ENCODE measurements at places on chromosomes 7 and 10. TPM values are rescaled to one million over a fixed set of nuclear protein-coding genes. Genes with fewer than 3 reads are reported as not detected.
A peak's percentile ranks its signal among the peaks of the same experiment; 100 is the strongest.

Gene CRTAC1
- not detected for total RNA-seq

- no peak for DNase-seq
- H3K27ac ChIP-seq = no peak overlapping the region
- peaks cover 19% of the 10 kb centered on the region for H3K4me1 ChIP-seq
- H3K27me3 ChIP-seq = no peaks in the 10 kb centered on the region
These were observed 138.0 kb downstream of the AUTS2 start for GRCh38 chr7:69736126-69736810.

DNA sequence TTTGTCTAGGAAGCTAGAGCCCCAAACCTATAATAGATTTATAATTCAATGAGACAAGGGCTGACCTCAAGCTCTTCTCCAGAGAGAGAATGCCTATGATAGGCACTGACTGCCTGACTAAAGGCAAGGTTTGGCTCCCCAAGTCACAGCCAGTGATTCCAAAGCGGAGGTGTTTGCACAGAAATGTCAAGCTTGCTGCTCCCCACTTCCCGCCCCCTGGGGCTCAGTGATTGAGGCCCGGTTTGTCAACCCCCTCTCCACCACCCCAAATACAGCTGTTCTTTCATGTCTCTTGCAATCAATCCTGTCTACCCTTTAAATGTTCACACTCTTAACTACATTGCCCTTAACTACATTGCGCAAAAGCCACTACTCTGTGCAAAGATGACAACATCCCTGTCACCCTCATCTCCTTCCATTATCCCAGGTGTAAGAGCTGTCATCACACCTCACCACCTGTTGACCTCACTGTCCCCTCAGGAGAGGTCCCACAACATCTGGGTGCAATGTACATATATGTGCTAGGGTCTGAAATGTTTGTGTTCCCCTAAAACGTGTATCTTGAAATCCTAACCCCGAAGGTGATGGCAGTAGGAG is 58.0 kb downstream of the NUDCD3 start:
- H3K36me3 ChIP-seq = no peaks in the 10 kb centered on the region
- no peak for DNase-seq
- no peak overlapping the region for H3K4me3 ChIP-seq
- no peaks in the 10 kb centered on the region for H3K4me1 ChIP-seq
- H3K27me3 ChIP-seq = no peaks in the 10 kb centered on the region

Gene MAGI2
- 10.5 TPM for total RNA-seq

GRCh38 chr7:37414352-37414983 is 34.2 kb downstream of the ELMO1 start:
- H3K4me1 ChIP-seq = no peaks in the 10 kb centered on the region
- no peak overlapping the region for H3K4me3 ChIP-seq
- no peaks in the 10 kb centered on the region for H3K27me3 ChIP-seq
- no peak overlapping the region for H3K27ac ChIP-seq
- no peak for DNase-seq

DNA sequence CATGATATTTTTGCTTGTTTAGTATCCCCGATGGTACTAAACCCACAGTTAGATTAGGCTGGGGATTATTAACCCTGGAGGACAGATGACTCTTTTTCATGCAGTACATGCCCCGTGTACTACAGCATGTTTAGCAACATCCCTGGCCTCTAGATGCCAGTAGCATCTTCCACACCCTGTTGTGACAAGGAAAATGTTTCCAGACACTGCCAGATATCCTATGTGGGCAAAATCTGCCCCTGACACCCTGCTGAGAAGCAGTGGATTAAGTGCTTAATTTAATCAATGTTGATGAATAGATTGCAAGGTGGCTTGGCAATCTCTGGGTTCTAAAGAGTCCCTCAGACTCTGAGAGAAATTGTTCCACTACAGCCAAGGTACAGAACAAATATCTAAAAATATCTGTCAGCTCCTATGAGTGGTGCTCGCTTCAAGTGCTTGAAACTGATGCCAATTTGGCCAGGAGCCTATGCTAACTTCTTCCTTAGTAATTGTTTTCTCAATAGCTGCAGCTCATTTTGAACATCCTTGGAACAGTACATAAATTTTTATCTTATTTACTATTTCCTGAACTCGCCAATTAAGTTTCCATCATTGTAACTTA is 247.0 kb downstream of the SORCS1 start:
- H3K27ac ChIP-seq = no peak overlapping the region
- no peaks in the 10 kb centered on the region for H3K4me1 ChIP-seq
- H3K4me3 ChIP-seq = no peak overlapping the region
- H3K27me3 ChIP-seq = no peaks in the 10 kb centered on the region
- H3K36me3 ChIP-seq = no peaks in the 10 kb centered on the region

Gene PDE1C
- total RNA-seq = 1.8 TPM

Gene ZCCHC24
- total RNA-seq = 19.8 TPM

DNA sequence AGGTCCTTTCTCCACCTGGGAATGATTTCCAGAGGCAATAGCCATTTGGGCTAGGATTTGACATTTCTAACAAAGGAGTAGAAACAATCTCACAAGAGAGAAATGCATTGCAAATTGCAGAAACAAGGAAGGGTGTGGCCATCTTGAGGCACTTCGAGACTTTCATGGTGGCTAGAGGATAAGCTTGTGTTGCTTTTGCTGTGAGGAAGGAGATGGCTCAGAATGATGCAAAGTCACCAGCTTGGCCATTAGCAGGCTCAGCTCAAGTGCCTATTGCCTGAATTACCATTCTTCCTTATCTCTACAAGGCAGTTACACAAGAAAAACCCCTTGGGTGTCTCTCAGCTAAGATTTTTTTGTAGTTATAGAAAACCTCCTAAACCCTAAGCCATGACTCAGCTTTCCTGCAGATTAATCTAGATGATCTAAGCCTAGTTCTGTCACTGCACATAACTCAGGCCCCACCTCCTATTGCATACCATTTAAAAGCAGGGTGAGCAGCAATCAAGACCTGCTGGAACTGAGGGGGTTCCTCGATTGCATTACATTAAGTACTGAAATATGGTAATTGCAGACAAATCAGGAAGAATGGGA is 683.1 kb downstream of the NRG3 start:
- no peak overlapping the region for H3K4me3 ChIP-seq
- no peak overlapping the region for H3K27ac ChIP-seq
- no peaks in the 10 kb centered on the region for H3K4me1 ChIP-seq
- H3K27me3 ChIP-seq = no peaks in the 10 kb centered on the region
- H3K36me3 ChIP-seq = no peaks in the 10 kb centered on the region
- DNase-seq = no peak

DNA sequence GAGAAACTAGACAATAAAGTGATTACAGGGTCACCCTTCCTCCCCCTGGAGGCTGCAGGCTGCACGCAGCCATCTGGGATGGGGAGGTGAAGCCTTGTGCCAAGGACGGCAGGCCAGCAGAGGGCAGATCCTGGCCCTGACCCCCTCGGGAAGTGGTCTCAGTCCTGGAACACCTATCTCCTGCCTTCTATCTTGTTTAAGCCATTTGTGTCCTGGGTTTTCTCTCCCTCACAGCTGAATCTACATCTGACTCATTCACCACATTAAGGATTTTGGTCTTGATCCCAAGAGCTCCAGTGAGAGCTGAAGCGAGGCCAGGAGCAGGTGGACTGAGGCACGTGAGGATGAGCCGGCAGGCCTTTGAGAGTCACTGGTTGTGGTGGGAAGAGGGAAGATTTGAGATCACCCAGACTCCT is 16.4 kb upstream of the PARP12 start:
- H3K4me1 ChIP-seq = peaks cover 25% of the 10 kb centered on the region
- DNase-seq = peak; percentile 43
- no peak overlapping the region for H3K4me3 ChIP-seq
- no peaks in the 10 kb centered on the region for H3K36me3 ChIP-seq
- H3K27ac ChIP-seq = no peak overlapping the region

GRCh38 chr7:87627634-87627994 is 584 bp upstream of the RUNDC3B start:
- H3K27me3 ChIP-seq = no peaks in the 10 kb centered on the region
- H3K4me1 ChIP-seq = peaks cover 16% of the 10 kb centered on the region
- H3K36me3 ChIP-seq = no peaks in the 10 kb centered on the region
- no peak overlapping the region for H3K27ac ChIP-seq
- peak overlapping the region; percentile 13 for H3K4me3 ChIP-seq

GRCh38 chr10:16609211-16609610 is 87.5 kb upstream of the C1QL3 start:
- DNase-seq = no peak
- H3K27ac ChIP-seq = no peak overlapping the region
- no peaks in the 10 kb centered on the region for H3K4me1 ChIP-seq
- H3K36me3 ChIP-seq = no peaks in the 10 kb centered on the region
- no peak overlapping the region for H3K4me3 ChIP-seq
- H3K27me3 ChIP-seq = no peaks in the 10 kb centered on the region

GRCh38 chr7:91098566-91098965 is 165.7 kb upstream of the FZD1 start:
- no peaks in the 10 kb centered on the region for H3K36me3 ChIP-seq
- no peak overlapping the region for H3K27ac ChIP-seq
- no peak for DNase-seq
- H3K27me3 ChIP-seq = no peaks in the 10 kb centered on the region
- H3K4me1 ChIP-seq = no peaks in the 10 kb centered on the region

- no peak for DNase-seq
- no peaks in the 10 kb centered on the region for H3K36me3 ChIP-seq
- H3K27me3 ChIP-seq = no peaks in the 10 kb centered on the region
- H3K4me1 ChIP-seq = peaks cover 21% of the 10 kb centered on the region
These were observed 86.7 kb downstream of the ZNF33B start for GRCh38 chr10:42551582-42552187.

GRCh38 chr10:51920672-51921071 is 221.3 kb upstream of the CSTF2T start:
- no peak overlapping the region for H3K27ac ChIP-seq
- H3K4me1 ChIP-seq = peaks cover 8% of the 10 kb centered on the region
- H3K27me3 ChIP-seq = no peaks in the 10 kb centered on the region
- DNase-seq = no peak
- no peak overlapping the region for H3K4me3 ChIP-seq

Gene OR2A7
- 4.9 TPM for total RNA-seq

Gene CLRN3
- 0.26 TPM for total RNA-seq

GRCh38 chr7:116218051-116218645 is 7.8 kb downstream of the TES start:
- H3K4me1 ChIP-seq = peaks cover 39% of the 10 kb centered on the region
- no peak for DNase-seq
- H3K4me3 ChIP-seq = no peak overlapping the region
- H3K27ac ChIP-seq = no peak overlapping the region

- H3K27me3 ChIP-seq = no peaks in the 10 kb centered on the region
- no peak for DNase-seq
- H3K4me1 ChIP-seq = no peaks in the 10 kb centered on the region
- no peaks in the 10 kb centered on the region for H3K36me3 ChIP-seq
- no peak overlapping the region for H3K27ac ChIP-seq
- no peak overlapping the region for H3K4me3 ChIP-seq
These were observed 190.7 kb upstream of the CHRM2 start for GRCh38 chr7:136677471-136678365.

Gene ZNF33B
- total RNA-seq = 82.5 TPM

Gene LIPM
- total RNA-seq = not detected

GRCh38 chr7:99789441-99790070 is 5.6 kb upstream of the CYP3A4 start:
- H3K36me3 ChIP-seq = no peaks in the 10 kb centered on the region
- no peak overlapping the region for H3K27ac ChIP-seq
- H3K27me3 ChIP-seq = no peaks in the 10 kb centered on the region
- no peak for DNase-seq
- H3K4me1 ChIP-seq = peaks cover 77% of the 10 kb centered on the region
- no peak overlapping the region for H3K4me3 ChIP-seq

Data from body of pancreas (tissue), 4 donors.